ENCODE measurements at places on chromosomes 6 and 20.

DNA sequence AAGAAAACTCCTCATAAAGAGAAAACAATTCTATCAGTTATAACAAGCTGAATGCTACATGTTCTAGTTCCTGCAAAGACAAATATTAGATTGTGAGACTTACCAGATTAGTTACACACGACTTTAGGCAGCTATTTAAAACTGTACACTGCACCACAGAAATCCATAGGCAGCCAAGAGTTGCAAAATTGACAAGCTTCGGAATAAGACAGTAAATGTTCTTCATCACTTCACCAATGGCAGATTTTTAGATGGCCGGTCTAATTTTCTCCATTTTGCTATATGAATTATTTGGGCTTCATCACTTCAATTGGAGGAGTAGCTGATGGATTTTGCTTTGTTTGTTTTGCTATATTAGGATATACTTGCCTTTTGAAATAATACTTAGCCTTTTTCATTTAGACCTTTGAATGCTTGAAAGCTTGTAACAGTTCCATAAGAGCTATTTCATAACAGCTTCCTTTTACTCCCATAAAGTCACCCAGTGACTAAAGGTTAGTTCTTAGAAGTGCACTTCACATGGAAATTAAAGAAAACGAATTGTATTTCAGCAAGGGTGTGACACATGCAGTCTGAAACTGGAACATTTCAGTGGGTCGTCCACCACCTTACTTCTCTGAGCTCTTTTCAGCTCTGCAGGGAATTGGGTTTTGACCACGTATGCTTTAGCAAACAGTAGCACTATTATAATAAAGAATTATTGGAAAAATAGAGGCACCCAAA is at the start of gene ROS1:
Gene ROS1, minus strand, starts transcription at position 512 of the 723 bp plus-strand sequence. Its CDS starts 286 bp downstream, at position 226.
- no peak for DNase-seq
- H3K4me1 ChIP-seq = no peaks in the 10 kb centered on the region
- H3K27me3 ChIP-seq = peaks cover 67% of the 10 kb centered on the region
- no peaks in the 10 kb centered on the region for H3K36me3 ChIP-seq

DNA sequence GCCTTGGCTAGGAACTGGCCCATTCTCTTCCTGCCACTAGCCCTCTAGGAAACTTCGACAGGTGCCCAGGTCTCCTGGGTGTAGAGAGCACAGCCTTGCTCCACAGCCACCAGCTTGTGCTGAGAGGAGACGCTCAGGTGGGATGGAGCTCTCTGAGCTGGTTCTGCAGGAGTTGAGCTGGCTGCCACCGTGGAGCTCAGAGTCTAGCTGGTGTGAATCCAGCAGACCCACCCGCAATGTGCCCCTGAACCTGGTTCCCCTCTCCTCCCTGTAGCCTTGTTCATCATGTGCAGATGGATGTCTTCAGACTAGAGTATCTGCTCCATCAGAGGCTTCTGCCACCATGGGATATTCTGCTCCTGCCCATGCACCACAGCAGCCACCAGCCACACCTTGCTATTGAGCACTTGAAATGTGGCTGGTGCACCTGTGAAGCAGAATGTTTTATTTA is 222.5 kb downstream of the SYNDIG1 start:
- H3K4me3 ChIP-seq = no peak overlapping the region
- H3K27ac ChIP-seq = no peak overlapping the region
- no peak for DNase-seq
- H3K36me3 ChIP-seq = no peaks in the 10 kb centered on the region

DNA sequence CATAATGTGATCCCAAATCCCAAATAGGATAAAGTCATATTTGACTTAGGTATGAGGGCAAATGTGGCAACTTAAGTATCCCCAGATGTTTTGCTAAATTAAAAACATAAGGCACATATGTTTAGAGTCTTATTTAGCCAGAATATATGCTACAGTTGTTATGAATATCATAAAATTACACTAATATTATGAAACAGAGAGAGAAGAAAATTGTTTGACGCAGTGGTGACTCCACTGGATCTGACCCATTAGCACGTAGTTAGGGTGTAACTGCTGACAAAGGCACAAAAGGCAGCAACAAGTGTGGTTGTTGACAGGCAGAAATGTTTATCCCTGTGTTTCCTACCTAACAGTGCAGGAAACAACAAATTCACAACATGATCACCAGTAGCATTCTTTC is 152.4 kb upstream of the THBS2 start:
- H3K27ac ChIP-seq = no peak overlapping the region
- no peaks in the 10 kb centered on the region for H3K36me3 ChIP-seq
- H3K27me3 ChIP-seq = peaks cover 38% of the 10 kb centered on the region
- no peak overlapping the region for H3K4me3 ChIP-seq

DNA sequence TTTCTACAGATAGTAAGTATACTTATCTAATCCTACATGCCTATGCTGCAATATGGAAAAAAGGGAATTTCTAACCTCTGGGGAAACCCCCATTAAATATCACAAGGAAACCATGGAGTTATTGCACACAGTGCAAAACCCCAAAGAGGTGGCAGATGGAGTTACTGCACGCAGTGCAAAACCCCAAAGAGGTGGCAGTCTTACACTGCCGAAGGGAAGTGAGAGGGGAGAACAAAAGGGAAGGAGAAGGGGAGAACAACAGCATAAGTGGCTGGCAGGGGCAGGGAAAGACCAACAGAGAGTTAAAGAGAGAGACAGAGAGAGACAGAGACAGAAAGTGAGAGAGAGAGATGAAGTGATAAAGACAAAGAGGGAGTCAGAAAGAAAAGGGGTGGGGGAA is 43.8 kb upstream of the EIF2S2 start:
- DNase-seq = no peak
- H3K4me1 ChIP-seq = no peaks in the 10 kb centered on the region
- H3K4me3 ChIP-seq = no peak overlapping the region
- no peak overlapping the region for H3K27ac ChIP-seq
- H3K36me3 ChIP-seq = no peaks in the 10 kb centered on the region

DNA sequence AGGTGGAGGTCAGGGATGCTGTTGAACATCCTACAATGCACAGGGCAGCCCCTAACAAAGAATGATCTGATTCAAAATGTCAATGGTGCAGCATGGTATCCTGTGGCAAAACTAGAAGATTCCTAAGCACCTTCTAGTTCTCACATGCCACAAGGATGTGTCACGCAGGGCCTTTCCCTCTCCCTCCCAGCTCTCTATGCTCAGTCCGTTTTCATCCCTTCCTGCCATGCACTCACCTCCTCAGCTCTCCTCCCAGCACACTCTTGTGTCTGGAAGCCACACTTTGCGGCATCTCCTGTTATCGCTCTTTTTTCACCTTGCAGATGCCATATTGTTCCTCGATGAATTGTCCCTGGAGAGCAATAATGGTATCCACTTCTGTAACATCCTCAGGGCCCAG is 263.4 kb downstream of the CDC5L start:
- H3K27ac ChIP-seq = no peak overlapping the region
- no peak overlapping the region for H3K4me3 ChIP-seq
- peaks cover 3% of the 10 kb centered on the region for H3K36me3 ChIP-seq
- H3K27me3 ChIP-seq = peaks cover 20% of the 10 kb centered on the region

DNA sequence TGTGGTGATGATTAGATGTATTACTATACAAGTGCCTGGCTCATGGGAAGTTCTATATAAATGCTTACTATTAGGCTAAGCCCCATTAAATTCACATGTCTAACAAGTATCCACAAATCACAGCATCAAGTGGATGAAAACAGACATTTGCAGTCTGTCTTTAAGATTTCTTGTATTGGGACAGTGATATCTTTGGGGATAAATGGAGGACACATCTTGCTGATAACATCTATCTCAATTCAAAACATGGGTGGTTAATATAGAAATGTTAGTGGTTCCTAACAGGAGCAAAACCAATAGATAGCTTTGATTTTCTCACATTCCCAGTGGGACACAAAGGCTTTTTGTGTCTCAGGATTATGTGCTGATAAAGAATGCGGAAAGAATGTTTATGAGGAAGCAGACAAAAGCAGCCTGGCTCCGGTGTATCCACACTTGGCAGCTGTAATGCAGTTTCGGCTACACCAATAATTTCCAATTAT is 29.3 kb downstream of the PTPRK start:
- peaks cover 35% of the 10 kb centered on the region for H3K27me3 ChIP-seq
- no peak for DNase-seq
- no peak overlapping the region for H3K27ac ChIP-seq
- no peak overlapping the region for H3K4me3 ChIP-seq
- H3K4me1 ChIP-seq = no peaks in the 10 kb centered on the region

DNA sequence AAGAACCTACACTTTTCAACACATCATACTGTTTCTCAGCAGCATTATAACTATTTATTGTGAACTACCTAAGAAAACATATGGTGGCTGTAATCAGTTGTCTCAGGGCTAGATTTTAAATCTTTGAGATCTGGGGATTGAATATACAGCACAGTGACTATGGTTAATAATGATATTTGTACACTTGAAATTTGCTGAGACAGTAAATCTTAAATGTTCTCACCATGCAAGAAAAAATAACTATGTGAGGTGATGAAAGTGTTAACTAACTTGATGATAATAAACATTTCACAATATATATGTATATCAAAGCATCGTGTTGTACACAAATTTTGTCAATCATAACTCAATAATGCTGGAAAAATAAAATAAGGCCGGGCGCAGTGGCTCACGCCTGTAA is 113.8 kb downstream of the ATXN1 start:
- H3K36me3 ChIP-seq = peaks cover 19% of the 10 kb centered on the region
- peak overlapping the region; percentile 49 for H3K27ac ChIP-seq
- DNase-seq = no peak
- no peak overlapping the region for H3K4me3 ChIP-seq

DNA sequence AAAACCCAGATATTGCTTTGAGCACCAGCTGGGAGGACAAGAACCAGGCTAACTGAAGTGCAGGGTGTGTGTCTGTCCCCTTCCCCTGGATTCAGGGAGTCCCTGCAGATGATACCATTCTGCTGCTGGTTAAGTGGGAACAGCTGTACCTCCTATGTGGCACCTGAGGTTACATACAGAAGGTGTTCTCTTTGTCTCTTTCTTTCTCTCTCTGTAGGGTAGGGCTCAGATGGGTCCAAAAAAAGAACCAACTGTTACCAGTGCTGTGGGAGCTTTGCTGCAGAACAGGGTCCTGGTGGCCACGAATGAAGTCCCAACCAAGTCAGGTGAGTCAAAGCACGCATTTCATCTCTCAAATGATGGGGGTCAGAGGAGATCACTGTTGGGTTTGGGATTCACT is 38.6 kb downstream of the ZC2HC1B start:
- no peak for DNase-seq
- no peak overlapping the region for H3K27ac ChIP-seq
- H3K4me1 ChIP-seq = no peaks in the 10 kb centered on the region
- no peaks in the 10 kb centered on the region for H3K36me3 ChIP-seq
- H3K4me3 ChIP-seq = no peak overlapping the region

DNA sequence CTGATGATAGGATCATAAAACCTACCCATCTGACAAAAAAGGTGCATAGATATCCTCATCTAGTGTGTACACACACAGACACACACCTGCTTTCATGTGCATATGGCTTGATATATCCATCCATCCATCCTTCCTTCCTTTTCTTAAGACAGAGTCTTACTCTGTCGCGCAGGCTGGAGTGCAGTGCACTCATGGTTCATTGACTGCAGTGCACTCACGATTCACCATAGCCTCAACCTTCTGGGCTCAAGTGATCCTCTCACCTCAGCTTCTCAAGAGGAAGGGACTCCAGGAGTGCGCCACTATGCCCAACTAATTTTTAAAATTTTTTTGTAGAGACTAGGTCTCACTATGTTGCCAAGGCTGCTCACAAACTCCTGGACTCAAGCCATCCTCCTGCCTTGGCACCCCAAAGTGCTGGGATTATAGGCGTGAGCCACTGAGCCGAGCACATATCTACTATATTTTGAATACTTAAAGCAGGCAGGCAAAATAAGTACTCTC is 27.1 kb downstream of the ADNP start:
- no peaks in the 10 kb centered on the region for H3K27me3 ChIP-seq
- peaks cover 53% of the 10 kb centered on the region for H3K36me3 ChIP-seq
- H3K4me1 ChIP-seq = peaks cover 28% of the 10 kb centered on the region
- no peak overlapping the region for H3K4me3 ChIP-seq
- H3K27ac ChIP-seq = peak overlapping the region; percentile 80

GRCh38 chr6:100230953-100231316 is 233.8 kb downstream of the SIM1 start:
- no peaks in the 10 kb centered on the region for H3K27me3 ChIP-seq
- no peak overlapping the region for H3K4me3 ChIP-seq
- H3K27ac ChIP-seq = no peak overlapping the region
- DNase-seq = no peak
